Stimulated activated CD4-positive, alpha-beta T cell treated with anti-CD3 and anti-CD28 coated beads, Interleukin-12 subunit alpha, Interleukin-12 subunit beta, amount 100 ng/mL, for 4 hours (primary cell): ENCODE measurements at places on chromosomes 2 and 18.

- DNase-seq, result no peak
Observed at GRCh38 chr2:168198476-168199207, 48.8 kb downstream of the STK39 start.

DNA sequence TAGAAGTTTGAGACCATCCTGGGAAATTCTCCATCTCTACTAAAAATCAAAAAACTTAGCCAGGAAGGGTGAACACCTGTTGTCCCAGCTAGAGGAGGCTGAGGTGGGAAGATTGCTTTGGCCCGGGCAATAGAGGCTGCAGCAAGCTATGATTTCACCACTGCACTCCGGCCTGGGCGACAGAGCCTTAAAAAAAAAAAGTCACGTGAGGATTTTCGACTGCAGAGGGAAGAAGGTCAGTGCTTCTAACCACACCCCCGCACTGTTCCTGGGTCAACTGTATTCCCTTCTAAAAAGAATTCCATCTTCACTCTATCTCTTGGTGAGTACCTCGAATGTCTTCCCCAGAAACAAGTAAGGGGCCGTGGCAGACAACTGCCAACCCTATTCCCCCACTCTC lies 31.3 kb downstream of the ADAM17 start:
- DNase-seq, result no peak

GRCh38 chr18:6648581-6648980 lies 80.9 kb upstream of the ARHGAP28 start:
- DNase-seq, result no peak

GRCh38 chr18:14089781-14090180 lies 42.5 kb downstream of the ZNF519 start:
- DNase-seq, result no peak

DNA sequence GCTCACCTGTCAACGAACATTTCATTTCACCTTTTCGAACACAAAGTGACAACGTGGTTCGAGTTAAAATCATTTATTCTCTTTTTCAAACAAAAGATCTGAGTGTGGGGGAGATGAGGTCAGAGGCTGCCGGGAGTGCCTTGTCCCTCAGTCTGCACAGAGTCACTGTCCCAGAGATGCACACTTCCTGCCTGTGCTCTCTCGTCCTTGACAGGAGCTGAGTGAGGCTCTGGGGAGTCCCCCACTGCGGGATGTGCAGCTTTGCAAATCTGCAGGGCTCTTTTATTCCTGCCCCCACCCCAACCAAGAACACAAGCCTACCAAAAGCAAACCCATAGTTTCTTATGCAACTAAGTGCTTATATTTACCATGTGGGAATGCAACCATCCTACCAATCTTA lies 497.8 kb downstream of the EIPR1 start:
- no peak for DNase-seq

DNA sequence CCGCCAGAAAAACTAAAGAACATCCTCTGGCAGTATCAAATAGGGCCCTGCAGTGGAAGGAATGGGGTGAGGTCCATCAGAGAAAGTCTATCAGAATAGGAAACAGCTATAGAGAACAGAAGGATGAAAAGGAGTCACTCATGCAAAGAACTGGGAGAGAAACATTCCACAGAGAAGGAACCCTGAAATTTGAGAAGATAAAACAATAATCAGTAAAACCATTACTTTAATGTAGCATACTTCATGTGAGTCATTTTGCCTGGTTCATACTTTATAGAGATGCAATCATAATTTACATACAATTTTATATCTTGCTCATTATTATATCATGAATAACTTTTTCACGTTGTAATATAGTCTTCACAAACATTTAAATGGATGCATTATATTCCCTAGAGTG lies 402.2 kb downstream of the NCKAP5 start:
- DNase-seq, result no peak

DNA sequence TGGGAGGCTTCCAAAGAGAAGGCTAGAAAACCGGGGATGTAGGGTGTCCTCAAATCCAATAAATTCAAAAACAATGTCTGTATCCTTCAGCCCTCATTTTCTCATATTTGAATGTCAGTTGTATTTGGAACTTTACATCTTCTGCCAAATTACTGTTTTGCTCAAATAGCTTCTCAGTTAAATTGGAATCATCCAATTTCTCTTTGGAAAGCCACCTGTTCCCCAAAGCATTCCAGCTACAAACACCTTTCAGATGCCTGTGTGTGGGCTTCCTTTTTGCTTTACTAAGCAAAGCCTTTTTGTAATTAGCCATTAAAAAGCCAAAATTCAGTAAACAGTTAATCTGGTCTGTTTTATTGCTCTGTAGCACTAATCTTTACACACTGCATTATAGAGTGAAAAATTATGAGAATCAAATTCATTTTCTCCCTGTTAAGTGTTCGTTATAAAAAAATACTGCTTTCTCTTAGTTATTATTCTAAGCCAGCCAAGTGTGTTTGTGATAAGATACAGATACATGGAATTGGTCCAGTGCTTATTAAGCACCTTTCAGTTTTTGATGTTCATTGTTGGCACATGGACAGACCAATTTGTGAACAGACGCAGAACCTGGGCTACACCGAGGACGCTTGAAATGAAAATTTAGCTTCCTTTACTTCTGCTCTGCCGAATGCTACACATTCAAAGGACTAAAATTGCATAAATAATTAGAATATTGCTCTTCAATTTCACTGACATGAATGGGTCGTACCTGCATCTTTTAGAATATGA lies 151.6 kb downstream of the RTN4 start:
- DNase-seq, result no peak

DNA sequence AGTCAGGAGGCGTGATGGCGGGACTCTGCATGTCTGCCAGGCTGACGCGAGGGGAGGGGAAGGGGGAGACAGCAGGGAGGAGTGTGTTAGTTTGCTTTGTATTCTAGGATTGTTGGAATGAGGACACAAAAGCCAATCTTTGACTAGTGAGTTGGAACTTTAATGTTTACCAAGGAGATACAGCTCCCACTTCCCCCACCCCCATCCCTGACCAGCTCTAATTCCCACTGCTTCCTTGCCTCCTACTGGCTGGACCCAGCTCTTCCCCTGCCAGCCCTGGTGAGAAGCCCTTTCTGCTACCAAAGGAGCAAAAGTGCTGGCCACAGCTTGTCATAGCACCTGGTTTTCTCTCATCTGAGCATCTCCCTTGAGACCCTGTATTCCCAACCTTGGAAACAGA lies 84.5 kb downstream of the CELF4 start:
- no peak for DNase-seq
